ENCODE measurements at places on chromosomes 6 and 20.

- DNase-seq = no peak
These were observed 47.9 kb upstream of the ISM1 start for GRCh38 chr20:13173201-13173600.

- peak; percentile 100 for DNase-seq
These were observed 19.3 kb upstream of the EFCAB8 start for GRCh38 chr20:32839227-32839981.

- DNase-seq = no peak
These were observed 114.3 kb upstream of the SYNCRIP start for GRCh38 chr6:85756982-85757381.

DNA sequence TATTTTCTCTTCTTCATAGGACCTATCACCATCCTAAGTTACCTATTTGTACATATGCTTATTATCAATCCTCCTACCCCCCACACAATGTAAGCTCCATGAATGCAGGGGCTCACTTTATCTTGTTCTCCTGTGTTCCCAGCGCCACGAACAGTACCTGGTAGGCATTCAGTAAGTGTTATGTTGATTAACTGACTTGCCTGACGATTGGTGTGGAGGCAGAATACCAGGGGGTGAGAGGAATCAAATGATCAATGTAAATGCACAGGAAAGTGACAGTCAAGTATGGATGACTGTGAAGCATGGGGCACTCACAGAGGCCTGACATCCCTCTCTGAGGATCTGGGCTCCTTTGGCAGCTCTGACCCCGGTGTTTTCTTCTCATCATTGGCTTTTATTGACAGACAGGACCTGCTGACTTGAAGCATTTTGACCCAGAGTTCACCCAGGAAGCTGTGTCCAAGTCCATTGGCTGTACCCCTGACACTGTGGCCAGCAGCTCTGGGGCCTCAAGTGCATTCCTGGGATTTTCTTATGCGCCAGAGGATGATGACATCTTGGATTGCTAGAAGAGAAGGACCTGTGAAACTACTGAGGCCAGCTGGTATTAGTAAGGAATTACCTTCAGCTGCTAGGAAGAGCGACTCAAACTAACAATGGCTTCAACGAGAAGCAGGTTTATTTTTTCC is 6.1 kb upstream of the IFT52 start:
- no peak for DNase-seq

DNA sequence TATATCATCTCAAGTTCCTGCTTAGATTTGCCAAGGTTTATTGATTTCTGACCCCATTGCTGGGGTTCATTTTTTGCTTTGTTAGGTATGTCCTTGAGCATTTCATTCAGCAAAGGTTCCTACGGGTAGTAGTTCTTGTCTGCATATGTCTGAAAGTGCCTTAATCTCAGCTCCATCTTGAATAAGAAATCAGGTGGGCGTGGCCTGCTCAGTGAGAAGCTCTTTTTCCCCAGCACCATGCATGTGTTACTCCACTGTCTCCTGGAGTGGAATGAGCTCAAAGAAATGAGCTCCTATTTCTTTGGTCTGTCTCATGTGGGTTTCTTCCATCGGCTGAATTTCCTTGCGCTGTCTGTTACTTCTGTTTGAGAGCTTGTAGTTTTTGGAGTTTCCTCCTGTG is 201.9 kb downstream of the QKI start:
- DNase-seq = no peak

GRCh38 chr6:120632975-120633374 is 701.3 kb downstream of the TBC1D32 start:
- no peak for DNase-seq

DNA sequence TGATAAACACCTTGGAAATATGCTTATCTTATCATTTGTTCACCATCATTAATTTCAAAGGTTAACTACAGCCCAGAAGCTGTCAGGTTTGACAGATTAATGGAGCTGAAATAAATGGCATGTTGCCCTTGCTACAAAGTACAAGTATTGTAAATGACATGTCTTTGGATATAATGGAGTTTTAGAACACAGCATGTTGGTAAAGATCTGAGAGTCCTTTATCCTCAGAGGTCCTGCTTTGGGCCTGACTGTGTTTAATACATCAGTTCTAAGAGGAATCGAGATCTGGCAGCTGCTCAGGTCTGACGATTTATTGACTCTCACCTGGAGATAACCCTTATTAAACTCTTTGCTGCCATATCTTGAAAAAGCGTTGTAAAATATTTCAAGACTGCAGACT is 222.7 kb upstream of the OPRM1 start:
- DNase-seq = no peak

GRCh38 chr20:62339647-62340062 is 27.5 kb downstream of the LAMA5 start:
- DNase-seq = no peak

- DNase-seq = peak; percentile 80
These were observed 238.5 kb downstream of the ZFAND3 start for GRCh38 chr6:38057994-38058393.
